Stomach (tissue), 19 donors: ENCODE measurements at places on chromosomes 2 and 18.

DNA sequence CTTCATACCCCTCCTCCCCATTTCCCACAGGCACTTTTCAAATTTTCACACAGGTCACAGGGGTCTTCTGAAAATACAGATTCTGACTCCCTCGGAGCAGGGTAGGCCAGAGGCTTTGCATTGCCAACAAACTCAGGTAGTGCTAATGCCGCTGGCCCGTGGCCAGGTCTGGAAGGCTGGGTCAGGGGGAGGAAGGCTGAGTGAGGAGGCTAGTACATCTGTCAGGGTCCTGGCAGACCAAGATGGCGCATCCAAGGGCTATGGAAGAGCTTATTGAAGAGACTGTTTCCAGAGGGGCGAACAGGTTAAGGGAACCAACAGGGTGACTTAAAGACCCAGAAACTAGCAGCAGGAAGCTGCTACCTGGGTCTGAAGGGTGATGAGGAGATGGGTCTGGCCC, 336.7 kb upstream of the ID2 start:
- no peaks in the 10 kb centered on the region for H3K36me3 ChIP-seq
- no peak overlapping the region for H3K27ac ChIP-seq
- no peak for DNase-seq
- no peak overlapping the region for H3K4me3 ChIP-seq

GRCh38 chr2:224910574-224910925, 131.7 kb downstream of the DOCK10 start:
- peak overlapping the region; percentile 55 for H3K27ac ChIP-seq
- no peak overlapping the region for H3K4me3 ChIP-seq
- no peak for DNase-seq
- no peaks in the 10 kb centered on the region for H3K36me3 ChIP-seq
- H3K27me3 ChIP-seq, result no peaks in the 10 kb centered on the region
- H3K4me1 ChIP-seq, result peaks cover 9% of the 10 kb centered on the region

DNA sequence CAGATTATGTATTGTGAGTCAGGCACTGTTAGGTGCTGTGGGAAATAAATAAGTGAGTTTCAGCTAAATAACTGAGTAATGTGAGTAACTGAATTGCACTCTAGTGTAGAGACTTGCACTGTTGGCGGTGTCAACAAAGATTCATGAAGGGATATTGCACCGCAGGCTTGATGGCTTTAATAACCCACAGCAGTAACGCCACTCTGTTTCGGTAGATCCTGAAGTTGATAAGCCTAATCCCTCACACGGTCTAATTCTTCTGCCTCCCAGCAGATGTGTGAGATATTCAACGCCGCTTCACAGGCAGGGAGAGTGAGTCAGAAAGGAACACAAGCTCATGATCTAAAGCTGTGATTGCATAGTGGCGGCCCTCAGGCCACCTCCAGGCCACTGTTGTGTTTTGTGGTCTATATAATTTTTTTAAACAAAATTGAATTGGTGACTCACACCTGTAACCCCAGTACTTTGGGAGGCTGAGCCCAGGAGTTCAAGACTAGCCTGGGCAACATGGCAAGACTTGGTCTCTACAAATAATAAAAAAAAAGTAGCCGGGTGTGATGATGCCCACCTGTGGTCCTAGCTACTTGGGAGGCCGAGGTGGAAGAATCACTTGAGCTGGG, 94.3 kb downstream of the LIPG start:
- no peak overlapping the region for H3K4me3 ChIP-seq
- peaks cover 9% of the 10 kb centered on the region for H3K4me1 ChIP-seq
- H3K36me3 ChIP-seq, result no peaks in the 10 kb centered on the region
- no peaks in the 10 kb centered on the region for H3K27me3 ChIP-seq
- DNase-seq, result no peak

- H3K36me3 ChIP-seq, result no peaks in the 10 kb centered on the region
- no peak overlapping the region for H3K27ac ChIP-seq
- H3K27me3 ChIP-seq, result no peaks in the 10 kb centered on the region
- no peak for DNase-seq
- peaks cover 3% of the 10 kb centered on the region for H3K4me1 ChIP-seq
- no peak overlapping the region for H3K4me3 ChIP-seq
These were observed 75.1 kb downstream of the SPRED2 start for GRCh38 chr2:65357095-65357958.

DNA sequence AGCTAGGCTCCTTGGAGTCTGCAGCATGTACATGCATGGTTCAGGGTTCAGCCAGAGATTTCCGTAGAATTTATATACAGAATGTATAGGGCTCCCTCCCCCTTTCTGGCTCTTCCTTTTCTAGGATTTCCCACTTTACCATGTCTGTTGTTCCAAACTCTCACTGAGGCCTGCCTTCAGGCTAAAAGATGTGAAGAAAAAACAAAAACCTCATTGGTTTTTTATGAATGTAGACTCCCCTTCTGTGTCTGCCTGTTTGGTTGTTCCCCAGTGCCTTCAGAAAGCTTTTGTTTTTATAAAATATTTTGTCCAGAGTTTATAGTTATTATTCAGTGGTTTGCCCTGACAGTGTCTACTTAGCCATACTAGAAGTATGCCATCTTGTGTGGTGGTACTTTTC, 3.6 kb downstream of the NDUFV2 start:
- H3K4me1 ChIP-seq, result peaks cover 62% of the 10 kb centered on the region
- no peak overlapping the region for H3K4me3 ChIP-seq
- peak overlapping the region; percentile 97 for H3K27ac ChIP-seq
- H3K27me3 ChIP-seq, result no peaks in the 10 kb centered on the region
- no peaks in the 10 kb centered on the region for H3K36me3 ChIP-seq

- no peaks in the 10 kb centered on the region for H3K27me3 ChIP-seq
- no peak for DNase-seq
- no peak overlapping the region for H3K27ac ChIP-seq
- H3K4me1 ChIP-seq, result peaks cover 13% of the 10 kb centered on the region
These were observed 7.1 kb downstream of the ZNF407 start for GRCh38 chr18:74604774-74605173.

- H3K27ac ChIP-seq, result no peak overlapping the region
- H3K4me3 ChIP-seq, result no peak overlapping the region
These were observed 38.5 kb downstream of the ANKRD12 start for GRCh38 chr18:9175115-9175514.

- H3K4me1 ChIP-seq, result peaks cover 5% of the 10 kb centered on the region
- no peak overlapping the region for H3K27ac ChIP-seq
- no peaks in the 10 kb centered on the region for H3K27me3 ChIP-seq
These were observed 172.0 kb downstream of the INHBB start for GRCh38 chr2:120517751-120518469.

GRCh38 chr2:165390875-165391274, 78.6 kb upstream of the CSRNP3 start:
- H3K27me3 ChIP-seq, result no peaks in the 10 kb centered on the region
- no peak overlapping the region for H3K4me3 ChIP-seq
- no peaks in the 10 kb centered on the region for H3K36me3 ChIP-seq
- no peak overlapping the region for H3K27ac ChIP-seq
- DNase-seq, result no peak
- peaks cover 15% of the 10 kb centered on the region for H3K4me1 ChIP-seq

DNA sequence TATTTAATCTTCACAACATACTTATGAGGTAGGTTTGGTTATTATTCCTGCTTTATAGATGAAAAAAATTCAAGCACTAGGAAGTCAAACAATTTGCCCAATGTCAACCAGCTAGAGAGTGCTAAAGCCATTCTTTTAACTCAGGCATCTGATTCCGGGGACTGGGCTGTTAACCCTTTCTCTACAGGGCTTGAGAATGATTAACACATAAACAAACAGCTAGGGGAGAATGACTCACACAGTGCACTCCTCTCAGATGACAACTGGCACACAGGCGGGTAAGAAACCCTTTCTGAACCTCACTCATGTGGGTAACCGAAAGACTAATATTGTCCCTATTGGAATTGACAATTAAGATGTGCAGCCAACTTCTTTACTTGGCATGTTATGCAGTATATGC, 86.3 kb upstream of the FSHR start:
- no peaks in the 10 kb centered on the region for H3K27me3 ChIP-seq
- no peak overlapping the region for H3K4me3 ChIP-seq
- H3K4me1 ChIP-seq, result no peaks in the 10 kb centered on the region
- no peaks in the 10 kb centered on the region for H3K36me3 ChIP-seq
- DNase-seq, result peak; percentile 2
- H3K27ac ChIP-seq, result no peak overlapping the region

DNA sequence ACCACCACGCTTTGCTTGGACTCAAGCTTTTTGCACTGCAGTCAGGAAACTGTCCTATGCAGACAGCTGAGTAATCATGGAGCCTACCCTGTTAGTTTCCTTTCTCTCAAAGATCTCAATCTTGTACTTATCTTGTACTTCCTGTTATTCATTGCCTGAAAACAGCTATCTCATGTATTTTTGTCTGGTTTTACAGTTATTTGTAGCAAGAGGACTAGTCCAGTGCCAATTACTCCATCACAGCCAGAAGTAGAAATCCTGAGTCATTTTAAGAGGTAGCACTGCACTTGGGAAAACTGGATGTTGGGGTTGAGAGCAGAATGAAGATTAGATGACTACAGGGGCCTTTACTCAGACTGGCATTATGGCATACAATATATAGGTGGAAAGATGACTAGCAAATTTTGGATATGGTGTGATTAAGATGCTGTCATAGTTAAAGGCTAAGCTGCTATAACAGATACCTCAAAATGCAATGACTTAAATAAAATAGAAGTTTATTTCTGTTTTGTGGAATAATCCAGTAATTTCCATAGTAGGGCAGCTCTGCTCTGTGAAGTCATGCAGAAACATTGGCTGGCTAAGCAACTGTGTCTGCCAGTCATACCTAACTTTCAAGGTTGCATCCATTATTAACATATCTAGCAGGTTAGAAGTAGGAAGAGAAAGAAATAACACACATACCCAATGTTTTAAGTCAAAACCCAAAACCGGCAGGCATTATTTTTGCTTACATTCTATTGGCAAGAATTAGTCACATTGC, 21.1 kb upstream of the CHMP3 start:
- no peaks in the 10 kb centered on the region for H3K27me3 ChIP-seq
- H3K4me1 ChIP-seq, result no peaks in the 10 kb centered on the region
- H3K4me3 ChIP-seq, result no peak overlapping the region
- peak; percentile 7 for DNase-seq
- no peak overlapping the region for H3K27ac ChIP-seq
- H3K36me3 ChIP-seq, result no peaks in the 10 kb centered on the region

DNA sequence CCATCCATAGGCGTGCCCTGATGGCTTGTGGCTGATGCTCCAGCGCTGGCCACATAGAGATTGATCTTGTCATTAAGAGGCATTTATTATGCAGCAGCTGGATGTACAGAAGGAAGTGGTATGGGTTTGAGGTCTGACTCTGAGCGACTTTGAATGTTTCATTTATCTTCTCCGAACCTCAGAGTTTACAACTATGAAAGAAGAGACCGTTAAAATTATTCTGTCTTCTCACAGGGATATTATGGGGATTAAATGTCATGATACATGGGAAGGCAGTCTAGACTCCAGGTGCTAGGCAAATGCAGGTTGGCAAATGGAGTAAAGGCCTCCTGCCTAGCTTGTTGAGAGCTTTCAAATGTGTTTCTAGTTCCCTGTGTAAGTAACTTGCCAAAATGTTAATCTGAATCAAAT, 30.3 kb downstream of the MOGAT1 start:
- peaks cover 11% of the 10 kb centered on the region for H3K4me1 ChIP-seq
- H3K4me3 ChIP-seq, result no peak overlapping the region
- no peak for DNase-seq
- no peaks in the 10 kb centered on the region for H3K27me3 ChIP-seq
- H3K36me3 ChIP-seq, result no peaks in the 10 kb centered on the region

GRCh38 chr2:226746196-226746800, 53.3 kb downstream of the IRS1 start:
- no peak overlapping the region for H3K4me3 ChIP-seq
- H3K27ac ChIP-seq, result no peak overlapping the region
- no peaks in the 10 kb centered on the region for H3K27me3 ChIP-seq
- no peak for DNase-seq
